ENCODE measurements at places on chromosomes 4 and X.

DNA sequence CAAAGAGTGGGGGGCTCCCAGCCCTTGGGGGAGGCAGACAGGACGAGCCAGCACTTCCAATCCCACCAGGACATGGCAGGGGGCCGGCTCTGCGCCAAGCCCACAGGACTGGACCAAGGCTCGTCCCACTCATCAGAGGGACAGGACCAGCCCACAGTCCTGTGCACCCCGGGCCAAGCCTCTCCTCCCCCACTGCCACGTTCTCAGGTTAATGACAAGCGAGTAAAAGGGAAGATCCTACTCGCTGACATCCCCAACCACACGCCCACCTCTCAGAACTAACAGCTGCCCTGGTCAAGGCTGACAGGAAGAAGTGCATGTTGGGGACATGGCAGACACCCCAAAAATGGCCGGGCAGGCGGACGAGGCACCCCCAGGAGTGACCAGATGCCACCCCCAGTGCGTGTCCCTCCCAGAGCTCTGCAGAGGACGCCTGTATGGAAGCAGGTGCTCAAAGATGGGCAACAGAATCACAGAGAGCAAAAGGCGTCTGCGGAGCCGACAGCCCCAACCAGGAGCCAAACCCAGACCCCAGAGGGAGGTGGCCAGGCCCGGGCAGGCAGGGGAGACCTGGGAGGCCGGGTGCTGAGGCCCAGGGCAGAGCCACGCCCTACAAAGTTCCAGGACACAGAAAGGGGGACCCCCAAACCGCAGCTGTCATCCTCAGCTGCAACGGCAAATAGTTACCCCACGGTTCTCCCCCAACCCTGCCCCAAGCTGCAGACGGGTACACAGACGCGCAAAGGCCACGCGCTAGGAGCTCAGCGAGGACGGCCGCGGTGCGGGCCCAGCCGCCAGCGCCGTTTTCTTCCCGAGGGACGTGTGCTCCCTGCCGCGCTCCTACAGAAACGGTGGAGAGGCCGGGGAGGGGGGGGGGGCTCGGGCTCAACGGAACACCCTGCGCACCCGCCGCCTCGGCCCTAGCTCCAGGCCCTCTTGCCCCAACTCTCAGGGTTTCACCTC, 1.7 kb downstream of the CTBP1 start:
- no peaks in the 10 kb centered on the region for H3K27me3 ChIP-seq
- DNase-seq: peak; percentile 16
- H3K36me3 ChIP-seq: no peaks in the 10 kb centered on the region
- H3K4me1 ChIP-seq: peaks cover 45% of the 10 kb centered on the region
- peak overlapping the region; percentile 95 for H3K27ac ChIP-seq
- H3K4me3 ChIP-seq: peak overlapping the region; percentile 89

GRCh38 chrX:56233682-56234081, 1.5 kb downstream of the KLF8 start:
- DNase-seq: peak; percentile 79
- no peaks in the 10 kb centered on the region for H3K27me3 ChIP-seq
- peak overlapping the region; percentile 72 for H3K27ac ChIP-seq
- H3K36me3 ChIP-seq: no peaks in the 10 kb centered on the region

GRCh38 chr4:4439782-4440181, 52.9 kb downstream of the NSG1 start:
- no peak overlapping the region for H3K4me3 ChIP-seq
- DNase-seq: no peak
- no peaks in the 10 kb centered on the region for H3K27me3 ChIP-seq
- H3K27ac ChIP-seq: no peak overlapping the region
- no peaks in the 10 kb centered on the region for H3K4me1 ChIP-seq

DNA sequence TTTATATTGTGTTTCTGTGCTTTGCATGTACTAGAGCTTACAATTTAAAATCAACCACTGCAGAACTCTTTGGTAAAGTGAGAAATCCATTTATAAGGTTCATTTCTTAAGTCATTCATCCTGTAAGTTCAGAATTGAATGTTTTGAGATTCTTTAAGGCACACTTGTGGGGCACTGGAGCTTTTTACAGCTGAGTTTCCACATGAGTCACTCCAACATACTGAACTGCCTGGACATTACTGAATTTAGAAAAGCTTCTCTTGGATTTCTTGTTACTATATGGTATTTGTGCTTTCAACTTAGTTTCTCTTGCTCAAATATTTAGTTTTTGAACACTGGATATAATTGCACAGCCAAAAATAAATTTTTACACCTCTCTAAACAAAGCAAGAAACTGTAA, 226.3 kb downstream of the PACRGL start:
- H3K36me3 ChIP-seq: no peaks in the 10 kb centered on the region
- DNase-seq: no peak
- no peak overlapping the region for H3K4me3 ChIP-seq
- no peaks in the 10 kb centered on the region for H3K4me1 ChIP-seq
- H3K27me3 ChIP-seq: no peaks in the 10 kb centered on the region

DNA sequence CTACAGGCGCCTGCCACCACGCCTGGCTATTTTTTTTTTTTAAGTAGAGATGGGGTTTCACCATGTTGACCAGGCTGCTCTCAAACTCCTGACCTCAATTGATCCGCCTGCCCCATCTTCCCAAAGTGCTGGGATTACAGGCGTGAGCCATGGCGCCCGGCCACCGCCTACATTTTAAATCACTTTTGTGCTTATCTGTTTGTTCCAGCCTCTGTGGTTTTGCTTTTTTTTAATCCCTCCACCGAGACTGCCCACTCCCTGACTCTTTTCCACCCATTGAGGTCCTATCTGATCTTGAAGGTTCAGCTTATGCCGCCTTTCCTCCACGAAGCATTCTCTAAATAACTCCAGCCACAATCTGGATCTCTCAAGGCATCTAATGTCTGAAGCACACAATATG, 73.5 kb downstream of the CHRDL1 start:
- no peaks in the 10 kb centered on the region for H3K36me3 ChIP-seq
- no peak for DNase-seq
- H3K27ac ChIP-seq: no peak overlapping the region
- no peaks in the 10 kb centered on the region for H3K4me1 ChIP-seq

GRCh38 chr4:33628296-33628695, 2616.0 kb downstream of the ARAP2 start:
- no peak overlapping the region for H3K4me3 ChIP-seq
- H3K27me3 ChIP-seq: no peaks in the 10 kb centered on the region
- no peaks in the 10 kb centered on the region for H3K36me3 ChIP-seq
- H3K4me1 ChIP-seq: no peaks in the 10 kb centered on the region
- no peak overlapping the region for H3K27ac ChIP-seq

- DNase-seq: no peak
- H3K36me3 ChIP-seq: no peaks in the 10 kb centered on the region
- H3K27me3 ChIP-seq: no peaks in the 10 kb centered on the region
- peaks cover 22% of the 10 kb centered on the region for H3K4me1 ChIP-seq
Measured at GRCh38 chr4:38385093-38386004, 278.6 kb upstream of the KLF3 start.
